Airway epithelial cell (primary cell): ENCODE measurements at places on chromosomes 5 and 9. TPM values are rescaled to one million over a fixed set of nuclear protein-coding genes. Genes with fewer than 3 reads are reported as not detected.

Gene COL15A1
- 0.05 and 0.56 TPM in 2 replicates for total RNA-seq

Gene HMCN2
- 0.05 TPM in 1 of 2 replicates, not detected in the other for total RNA-seq

Gene CDKN2A
- 18.5 and 21.6 TPM in 2 replicates for total RNA-seq

Gene GABRA1
- total RNA-seq: not detected in 2 replicates

Gene GRM6
- not detected in 2 replicates for total RNA-seq

Gene WDR70
- total RNA-seq: 16.1 and 21.2 TPM in 2 replicates

Gene PCDHA9
- not detected in 2 replicates for total RNA-seq

Gene HCN1
- not detected in 2 replicates for total RNA-seq

Gene SH2D3C
- 0.21 TPM in 1 of 2 replicates, not detected in the other for total RNA-seq

Gene KIAA1191
- 65.2 and 86.1 TPM in 2 replicates for total RNA-seq

Gene IL3
- not detected in 2 replicates for total RNA-seq

Gene GDA
- total RNA-seq: 0.21 and 0.33 TPM in 2 replicates

Gene MELK
- total RNA-seq: 26.9 and 34.1 TPM in 2 replicates

Gene RGS7BP
- total RNA-seq: 0.19 TPM in 1 of 2 replicates, not detected in the other

Gene MEGF9
- total RNA-seq: 9.8 and 12.1 TPM in 2 replicates

Gene FST
- 127 and 148 TPM in 2 replicates for total RNA-seq

Gene RAD23B
- 69.0 and 89.2 TPM in 2 replicates for total RNA-seq
